ENCODE measurements at places on chromosomes 11 and 22.

DNA sequence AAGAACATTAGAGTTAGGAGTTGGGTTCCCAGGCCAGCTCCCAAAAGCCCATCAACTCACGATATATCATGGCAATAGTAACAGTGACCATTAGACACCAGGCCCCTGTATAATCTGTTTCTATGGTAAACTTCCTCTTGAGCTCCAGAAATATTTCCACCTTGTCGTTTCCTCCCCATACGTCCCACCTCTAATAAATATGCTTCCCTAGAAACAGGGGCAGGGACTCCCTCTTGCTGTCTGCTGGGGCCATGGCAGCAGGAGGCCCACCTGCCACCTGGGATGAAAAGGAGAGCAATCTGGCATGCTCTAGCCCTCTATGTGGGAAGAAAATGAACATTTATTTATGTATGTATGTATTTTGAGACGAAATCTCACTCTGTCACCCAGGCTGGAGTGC is 32.2 kb upstream of the AMOTL1 start:
- no peak for DNase-seq

- no peak for DNase-seq
Observed at GRCh38 chr11:128731041-128731663, 37.3 kb downstream of the FLI1 start.

GRCh38 chr11:48041877-48042695 is 61.7 kb downstream of the PTPRJ start:
- DNase-seq: no peak

- no peak for DNase-seq
Observed at GRCh38 chr11:111550258-111550657, 9.7 kb downstream of the LAYN start.

- DNase-seq: no peak
Observed at GRCh38 chr11:92739491-92739890, 230.0 kb upstream of the MTNR1B start.

DNA sequence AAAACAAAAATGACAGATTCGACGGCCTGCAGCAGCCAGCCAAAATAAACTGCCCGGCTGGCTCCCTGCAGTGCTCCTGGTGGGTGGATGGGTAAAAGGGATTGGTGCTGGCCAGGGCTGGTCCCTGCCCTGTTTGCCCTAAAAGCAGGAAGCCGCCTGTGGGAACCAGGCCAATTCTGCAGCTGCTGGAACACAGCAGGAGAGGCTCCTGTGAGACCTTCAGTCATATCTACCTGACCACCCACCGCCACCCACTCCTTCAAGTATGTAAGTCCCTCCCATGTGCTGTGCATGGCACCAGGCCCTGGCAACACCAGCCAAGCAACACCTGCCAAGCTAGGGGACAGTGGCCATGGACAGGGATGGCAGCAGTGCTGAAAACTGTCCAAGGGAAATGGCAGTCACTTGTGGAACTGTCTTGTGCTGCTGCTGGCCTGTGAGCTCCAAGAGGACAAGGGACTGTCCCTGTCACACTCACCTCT is 48.7 kb upstream of the ARFGAP3 start:
- peak; percentile 23 for DNase-seq

- DNase-seq: no peak
Observed at GRCh38 chr11:8192896-8193209, 24.0 kb upstream of the RIC3 start.

DNA sequence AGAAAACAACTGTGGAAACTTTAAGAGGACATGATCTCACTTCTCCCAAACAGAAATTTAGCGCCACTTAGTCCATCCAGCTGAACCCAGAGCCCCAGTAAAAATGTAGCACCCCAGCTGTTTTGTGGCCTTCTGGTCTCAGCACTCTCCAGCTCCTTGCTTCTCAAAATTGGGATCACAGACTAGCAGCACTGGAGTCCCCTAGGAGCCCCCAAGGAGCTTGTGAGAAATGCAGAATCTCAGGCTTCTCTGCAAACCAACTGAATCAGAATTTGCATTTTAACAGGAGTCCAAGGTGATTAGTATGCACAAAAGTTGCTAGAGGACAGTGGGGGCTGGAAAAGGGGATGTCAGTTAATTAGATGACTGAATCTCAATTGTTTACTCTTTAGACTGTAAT is 89.8 kb upstream of the FIBIN start:
- DNase-seq: no peak

DNA sequence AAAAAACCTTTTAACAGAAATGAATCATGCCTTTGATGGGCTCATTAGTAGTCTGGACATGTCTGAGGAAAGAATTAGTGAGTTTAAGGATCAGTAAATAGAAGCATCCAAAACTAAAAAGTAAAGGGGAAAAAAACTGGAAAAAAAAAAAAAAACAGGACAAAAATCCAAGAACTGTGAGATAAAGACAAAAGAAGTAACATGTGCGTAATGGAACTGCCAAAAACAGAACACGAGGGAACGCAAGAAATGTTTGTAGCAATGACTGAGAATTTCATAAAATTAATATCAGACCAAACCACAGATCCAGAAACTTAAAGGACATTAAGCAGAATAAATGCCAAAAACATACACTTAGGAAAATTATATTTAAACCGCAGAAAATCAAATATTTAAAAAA is 77.4 kb downstream of the MS4A13 start:
- DNase-seq: no peak

GRCh38 chr11:124627546-124627945 is 4.9 kb downstream of the TBRG1 start:
- no peak for DNase-seq

All from NCI-H510A treated with DMSO at 0.1 percent for 48 hours (cell line).